ENCODE measurements at places on chromosomes 2 and 18.

DNA sequence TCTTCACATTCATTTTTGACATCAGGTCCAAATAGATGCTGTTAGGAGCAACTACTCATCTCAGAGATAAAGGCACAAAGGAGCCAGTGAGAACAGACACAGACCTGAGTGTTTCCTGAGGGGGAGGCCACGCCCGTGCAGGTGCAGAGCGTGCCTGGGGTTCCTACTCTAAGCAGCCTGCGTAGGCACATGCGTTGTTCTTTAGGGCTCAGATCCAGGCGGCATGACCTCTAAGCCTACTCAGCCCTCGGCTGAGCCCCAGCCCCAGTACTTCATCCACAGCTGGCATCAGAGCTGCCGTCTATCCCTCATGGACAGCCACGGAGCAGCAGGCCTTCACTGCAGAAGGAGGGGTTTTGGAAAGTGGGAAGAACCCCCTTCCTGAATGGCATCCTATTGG is 54.9 kb upstream of the PXDN start:
- DNase-seq, result no peak

GRCh38 chr2:170212625-170213280 is 34.8 kb downstream of the MYO3B start:
- no peak for DNase-seq

DNA sequence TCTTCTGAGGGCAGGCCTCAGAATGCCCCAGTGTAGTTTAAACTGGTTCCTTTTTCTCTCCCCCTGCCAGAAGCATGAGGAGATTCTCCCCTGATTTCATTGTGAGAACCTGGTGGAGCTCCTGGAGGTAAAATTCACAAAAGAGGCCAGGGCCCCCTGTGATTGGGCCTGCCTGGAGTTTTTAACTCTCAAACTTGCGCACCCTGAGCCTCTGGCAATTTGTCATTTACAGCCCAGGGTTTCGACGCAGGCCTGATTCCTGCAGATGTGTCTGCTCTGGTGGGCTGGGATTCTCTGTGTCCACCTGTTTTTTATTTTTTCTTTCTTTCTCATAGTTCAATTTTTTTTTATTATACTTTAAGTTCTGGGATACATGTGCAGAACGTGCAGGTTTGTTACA is 157.9 kb downstream of the ASB1 start:
- DNase-seq, result no peak

- peak; percentile 21 for DNase-seq
Observed at GRCh38 chr2:30026091-30027055, 105.0 kb upstream of the ALK start.

GRCh38 chr2:70779911-70780545 is 10.4 kb downstream of the FIGLA start:
- no peak for DNase-seq

- DNase-seq, result peak; percentile 77
Observed at GRCh38 chr2:217510771-217511291, 492.0 kb downstream of the TNS1 start.

GRCh38 chr18:24470022-24470618 is 9.7 kb downstream of the HRH4 start:
- DNase-seq, result no peak
